ENCODE measurements at places on chromosomes 5 and 9.

GRCh38 chr5:31047621-31048020 is 145.9 kb upstream of the CDH6 start:
- no peak for DNase-seq

DNA sequence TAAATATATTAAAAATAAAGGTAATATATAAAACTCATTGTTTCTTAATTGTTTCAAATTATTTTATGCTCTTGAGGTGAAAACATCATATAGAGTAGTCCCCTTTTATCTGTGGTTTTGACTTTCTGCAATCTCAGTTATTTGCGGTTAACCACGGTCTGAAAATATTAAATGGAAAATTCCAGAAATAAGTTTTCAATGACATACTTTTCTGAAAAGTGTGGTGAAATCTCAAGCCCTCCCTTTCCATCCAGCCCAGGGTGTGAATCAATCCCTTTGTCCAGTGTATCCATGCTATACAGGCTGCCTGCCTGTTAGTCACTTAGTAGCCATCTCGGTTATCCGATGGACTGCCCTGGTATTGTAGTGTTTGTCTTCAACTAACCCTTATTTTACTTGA is 546.7 kb upstream of the DMAC1 start:
- no peak for DNase-seq

GRCh38 chr5:169547508-169547907 is 36.1 kb upstream of the SPDL1 start:
- DNase-seq = no peak

GRCh38 chr5:130280528-130281217 is 376.4 kb downstream of the CHSY3 start:
- no peak for DNase-seq

- DNase-seq = no peak
Observed at GRCh38 chr5:146345578-146346366, 7.1 kb downstream of the POU4F3 start.

DNA sequence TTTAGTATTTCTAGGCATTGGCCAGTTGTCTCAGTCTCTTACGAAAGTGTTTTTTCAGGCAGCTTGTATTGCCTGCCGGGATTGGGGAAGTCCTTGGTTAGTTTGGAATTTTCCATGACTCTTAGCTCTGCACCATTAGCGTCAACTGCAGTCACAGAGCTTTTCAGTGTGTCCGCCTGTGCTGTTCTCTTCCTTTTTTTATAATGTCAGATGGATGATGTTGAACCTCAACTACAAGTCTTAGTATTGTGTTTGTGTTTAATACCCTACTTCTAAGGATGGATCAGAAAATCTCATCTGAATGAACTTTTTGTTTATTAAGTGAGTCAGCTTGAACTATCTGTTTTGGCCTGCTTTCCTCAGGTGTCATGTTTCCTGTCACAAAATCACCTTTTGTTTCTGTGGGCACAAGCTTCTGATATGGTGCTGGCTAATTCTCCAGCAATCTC is 33.1 kb downstream of the ATP6V0E1 start:
- DNase-seq = no peak

DNA sequence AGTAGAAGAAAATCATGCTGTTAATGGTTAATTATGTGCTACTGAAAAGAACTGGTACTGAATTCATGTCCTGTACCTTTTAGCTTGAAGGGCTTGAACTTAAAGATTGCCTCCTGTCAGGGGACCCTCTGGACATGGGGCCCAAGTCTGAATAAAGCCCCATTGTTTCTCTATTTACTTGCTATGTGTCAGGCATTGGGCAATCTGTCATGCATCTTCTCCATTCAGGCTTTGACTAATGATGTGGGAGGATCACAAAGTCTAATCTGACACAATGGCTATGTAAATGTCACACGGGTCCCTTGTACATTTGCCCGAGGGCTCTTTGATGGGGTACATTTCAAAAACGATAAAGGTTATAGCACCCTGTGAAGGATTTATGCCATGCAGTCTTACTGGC is 64.0 kb upstream of the TUSC1 start:
- no peak for DNase-seq

GRCh38 chr5:137296213-137296781 is 202.8 kb downstream of the SPOCK1 start:
- no peak for DNase-seq

DNA sequence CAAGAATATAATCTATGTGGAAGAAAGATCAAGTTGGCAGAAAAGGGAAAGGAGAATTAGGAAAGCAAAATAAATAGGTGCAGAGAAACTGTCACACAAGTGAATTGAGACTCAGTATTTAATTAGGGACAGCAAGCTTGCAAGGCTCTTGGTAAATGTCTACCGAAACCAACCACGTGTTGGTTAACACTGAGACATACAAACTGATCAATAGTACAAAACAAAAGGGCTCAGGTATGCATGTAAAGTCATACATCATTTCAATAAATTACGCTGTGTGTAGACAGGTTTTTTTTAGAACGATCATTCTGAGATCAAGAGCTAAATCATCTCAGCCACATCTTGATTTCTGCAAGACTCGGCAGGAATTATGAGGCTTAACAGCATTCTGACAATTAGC is 225.4 kb downstream of the EBF1 start:
- no peak for DNase-seq

DNA sequence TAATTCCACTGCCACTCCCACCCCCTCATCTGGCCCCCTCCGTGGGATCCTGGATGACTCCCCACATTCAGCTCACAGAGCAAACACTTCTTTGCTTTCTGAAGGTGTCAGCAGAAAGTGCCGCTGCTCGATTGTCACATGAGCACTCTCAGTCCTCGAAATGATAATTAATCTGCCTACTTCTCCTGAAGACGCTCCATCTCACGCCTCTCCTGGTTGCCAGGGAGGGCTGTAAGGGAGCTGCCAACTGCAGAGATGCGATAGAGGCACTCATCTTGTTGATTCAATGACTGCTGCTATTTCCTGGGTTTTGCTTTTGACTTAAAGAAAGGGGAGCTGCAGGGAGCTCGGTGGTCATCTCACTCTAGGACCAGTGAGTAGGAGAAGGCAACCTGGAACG is 206.5 kb downstream of the DAB2IP start:
- DNase-seq = no peak

- DNase-seq = no peak
Observed at GRCh38 chr5:138660051-138660572, 84.9 kb upstream of the HSPA9 start.

DNA sequence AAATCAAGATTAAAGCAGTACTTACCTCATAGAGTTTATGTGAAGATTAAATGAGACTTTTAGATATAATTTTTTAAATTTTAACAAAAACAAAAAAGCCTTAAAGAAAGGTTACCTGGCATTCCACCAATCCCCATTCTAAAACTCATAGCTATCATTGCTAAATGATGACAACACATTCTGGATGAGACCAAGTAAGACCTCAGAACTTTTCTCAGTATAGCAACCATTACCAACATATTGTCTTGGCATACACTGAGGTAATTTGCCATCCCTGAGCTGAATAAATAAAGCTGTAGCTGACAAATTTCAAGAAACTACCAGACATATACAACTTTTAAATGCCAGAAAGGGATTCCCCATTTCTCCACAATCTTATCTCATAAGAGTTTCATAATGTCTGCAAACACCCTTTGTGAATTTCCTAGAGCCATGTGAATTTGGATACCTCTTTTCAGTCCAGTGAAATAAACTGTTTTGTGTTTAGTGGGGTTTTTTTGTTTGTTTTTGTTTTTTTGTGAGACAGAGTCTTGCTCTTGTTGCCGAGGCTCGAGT is 29.5 kb downstream of the RANBP3L start:
- no peak for DNase-seq

DNA sequence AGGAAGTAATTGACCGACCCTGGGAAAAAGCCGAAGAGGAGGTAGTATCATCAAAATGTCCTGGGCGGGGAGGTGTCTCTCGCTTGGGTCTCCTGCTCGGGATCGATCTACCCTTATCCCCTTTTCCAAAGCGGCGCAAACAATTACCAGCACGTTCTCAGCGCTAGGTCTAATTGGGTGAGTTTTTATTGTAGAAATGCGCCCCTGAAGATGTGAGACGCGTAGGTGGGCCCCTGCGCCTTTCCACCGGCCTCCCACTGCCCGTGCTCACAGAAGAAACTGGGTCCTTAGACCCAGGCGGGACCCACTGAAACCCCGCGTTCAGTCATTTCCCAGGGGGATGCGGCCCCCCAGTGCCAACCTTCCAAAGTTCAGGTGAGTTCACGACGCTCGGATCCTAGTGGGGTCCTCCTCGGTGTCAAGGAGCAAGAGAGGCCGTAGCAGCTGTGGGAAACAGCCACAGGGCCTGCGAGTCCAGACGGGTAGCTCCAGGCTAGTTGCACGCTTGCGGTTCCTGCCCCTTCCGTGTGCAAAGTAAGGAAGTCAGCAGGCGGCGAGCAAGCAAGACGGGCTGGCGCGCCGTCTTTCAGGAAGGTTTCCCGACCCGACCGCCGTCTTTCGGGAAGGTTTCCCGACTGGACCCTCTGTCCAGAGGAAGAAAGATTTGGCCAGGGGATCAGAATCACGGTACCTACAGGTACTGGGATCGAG is 1.5 kb downstream of the SMIM32 start:
- DNase-seq = no peak

DNA sequence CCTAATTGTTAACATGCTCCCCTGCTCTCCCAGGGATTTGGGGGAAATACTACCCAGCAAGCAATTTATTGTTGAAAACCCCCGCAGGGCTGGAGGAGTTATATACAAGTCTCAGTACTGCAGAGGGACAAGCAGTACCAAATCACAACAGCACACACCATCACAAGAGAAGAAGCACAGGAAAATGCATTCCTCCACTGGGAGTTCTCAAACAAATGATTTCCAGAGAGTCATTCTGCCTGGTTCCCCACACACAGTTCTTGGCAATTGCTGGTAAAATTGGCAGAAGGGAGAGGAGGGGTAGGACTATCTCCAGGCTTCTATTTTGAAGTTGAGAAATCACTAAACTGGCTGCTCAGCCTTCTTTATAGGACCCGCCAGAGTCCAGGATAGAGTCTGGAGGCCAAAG is 16.8 kb downstream of the SIL1 start:
- no peak for DNase-seq

- DNase-seq = no peak
Observed at GRCh38 chr5:5037674-5038073, 102.5 kb upstream of the ADAMTS16 start.

DNA sequence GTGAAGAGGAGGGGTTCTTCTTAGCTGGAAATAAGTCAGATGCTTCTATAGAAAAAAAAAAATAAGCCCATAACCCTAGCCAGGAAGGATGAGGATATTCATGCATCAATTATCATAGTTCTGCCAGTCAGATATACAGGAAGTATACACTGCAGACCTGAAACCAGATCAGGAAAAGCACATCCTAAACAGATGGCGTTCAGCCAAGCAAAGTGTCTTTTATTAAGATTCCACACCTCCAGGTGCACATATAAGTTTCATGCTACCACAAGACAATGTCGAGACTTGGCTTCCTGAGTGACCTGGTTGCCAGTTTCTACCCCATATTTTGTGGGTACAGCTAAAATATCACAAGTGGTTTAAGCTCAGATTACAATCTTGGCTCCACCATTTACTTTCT is 108.3 kb downstream of the CETN3 start:
- no peak for DNase-seq

DNA sequence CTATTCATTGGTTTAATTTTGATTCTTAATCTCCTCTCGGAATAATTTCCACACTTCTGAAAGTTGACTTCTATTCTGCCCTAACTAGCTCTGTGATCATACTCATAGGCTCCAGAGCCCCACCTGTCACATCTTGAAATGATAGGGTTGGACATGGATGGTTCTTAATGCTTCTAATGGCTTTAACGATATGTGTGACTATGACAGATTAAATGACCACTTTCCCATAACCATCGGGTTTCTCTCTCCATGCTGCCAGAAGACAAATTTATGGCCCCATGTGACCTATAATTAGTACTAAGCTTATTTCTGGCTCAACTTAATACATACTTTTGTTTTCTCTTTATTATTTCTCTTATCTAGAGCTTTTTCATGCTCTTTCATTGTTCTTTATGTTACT is 251.1 kb upstream of the TUT7 start:
- DNase-seq = no peak

DNA sequence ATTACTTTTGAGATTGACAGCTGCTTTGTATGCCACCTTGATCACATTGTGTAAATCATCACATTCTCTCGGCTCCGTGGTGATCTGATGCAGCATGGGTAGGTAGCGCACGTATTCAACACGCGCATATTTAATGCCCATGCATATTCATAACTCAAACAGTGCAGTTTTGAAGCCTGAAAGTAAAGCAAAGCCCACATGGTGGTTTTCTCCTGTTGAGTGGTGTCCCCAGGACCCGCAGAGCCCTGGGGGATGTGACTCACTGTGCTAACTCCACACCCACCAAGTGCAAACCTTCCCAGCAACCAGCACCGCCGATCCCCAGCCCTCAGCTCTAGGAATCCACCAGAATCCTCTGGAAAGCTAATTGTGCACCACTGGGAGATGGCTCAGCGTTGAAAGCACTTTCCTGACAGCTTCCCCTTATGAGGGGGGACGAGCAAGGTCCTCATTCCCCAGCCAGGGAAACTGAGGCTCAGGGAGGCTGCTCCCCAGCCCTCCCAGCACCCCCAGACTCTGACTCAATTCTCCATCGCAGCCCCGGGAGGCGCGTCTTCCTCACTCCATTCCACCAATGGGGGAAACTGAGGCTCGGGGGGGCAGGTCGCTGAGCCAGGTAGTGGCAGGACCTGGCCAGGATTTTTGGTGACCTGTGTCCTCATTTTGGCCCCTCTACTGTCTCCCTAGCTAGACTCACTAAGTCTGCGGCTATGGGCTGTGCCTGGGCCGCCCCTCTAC is 46.4 kb downstream of the SARDH start:
- DNase-seq = no peak

All from stimulated activated CD4-positive, alpha-beta T cell treated with anti-CD3 and anti-CD28 coated beads, Interleukin-2, amount 100 ng/mL, for 48 hours (primary cell).